ENCODE measurements at places on chromosomes 7 and 10.

GRCh38 chr10:3122486-3123205, 49.9 kb downstream of the PITRM1 start:
- DNase-seq = no peak

DNA sequence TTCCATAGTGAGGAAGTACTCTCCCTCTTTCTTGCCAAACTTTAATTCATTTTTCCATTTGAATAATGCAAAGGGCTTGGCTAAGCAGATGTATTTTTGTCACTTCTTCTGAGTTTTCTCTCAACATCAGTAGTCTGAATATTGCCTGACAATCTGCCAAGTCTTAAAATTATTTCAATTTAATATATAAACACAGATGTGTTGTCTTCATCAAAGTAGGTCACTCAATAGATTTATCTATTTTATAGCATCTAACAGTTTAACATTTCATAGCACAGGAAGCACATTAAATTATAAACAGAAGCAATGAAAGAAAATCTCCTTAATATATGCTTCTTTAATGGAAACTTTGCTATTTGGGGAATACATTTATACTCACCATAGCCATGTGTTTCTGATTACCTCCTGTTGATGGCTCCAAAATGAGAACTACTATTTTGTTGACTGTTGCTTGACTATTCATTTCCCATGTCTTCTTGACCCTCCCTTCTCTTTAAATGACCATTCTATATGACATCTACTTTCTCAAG, 4.5 kb downstream of the CPED1 start:
- no peak for DNase-seq

- no peak for DNase-seq
Observed at GRCh38 chr7:115471891-115472290, 550.0 kb downstream of the MDFIC start.

DNA sequence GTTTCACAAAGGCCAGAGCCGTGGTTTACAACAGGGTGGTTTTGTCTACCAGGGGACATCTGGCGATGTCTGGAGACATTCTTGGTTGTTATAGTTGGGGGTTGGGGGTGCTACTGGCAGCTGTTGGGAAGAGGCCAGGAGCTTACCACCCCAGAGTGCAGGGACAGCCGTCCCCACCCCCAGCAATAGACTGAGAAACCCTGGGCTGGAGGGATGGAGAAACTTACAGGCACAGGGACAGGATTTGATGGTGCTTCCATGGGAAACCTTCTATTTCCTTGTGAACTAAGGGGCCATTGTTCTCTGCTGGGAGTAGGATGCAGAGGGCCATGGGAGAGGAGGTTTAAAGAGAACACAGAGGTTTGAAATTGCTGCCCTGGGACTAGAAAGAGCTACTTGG, 10.9 kb downstream of the ADCK2 start:
- DNase-seq = no peak

- DNase-seq = no peak
Observed at GRCh38 chr7:46881507-46882127, 700.3 kb downstream of the TNS3 start.

DNA sequence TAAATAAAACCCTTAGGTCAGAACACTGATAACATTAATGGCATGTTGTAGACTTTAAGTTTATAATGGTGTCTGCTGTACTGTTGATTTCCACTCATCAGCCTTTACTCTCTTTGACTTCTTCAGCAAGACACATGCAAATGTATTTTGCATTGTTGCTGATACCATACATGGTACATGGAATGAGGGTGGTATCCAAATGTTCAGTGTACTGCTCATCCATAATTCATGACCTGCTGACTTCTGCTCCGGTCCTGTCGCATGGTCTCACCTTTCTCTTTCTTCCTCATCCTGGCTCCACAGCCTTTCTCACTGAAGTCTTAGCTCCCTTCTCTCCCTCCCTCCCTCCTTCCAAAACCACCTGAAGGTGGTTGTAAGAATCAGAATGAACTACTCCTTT, 4.7 kb upstream of the CUBN start:
- no peak for DNase-seq

DNA sequence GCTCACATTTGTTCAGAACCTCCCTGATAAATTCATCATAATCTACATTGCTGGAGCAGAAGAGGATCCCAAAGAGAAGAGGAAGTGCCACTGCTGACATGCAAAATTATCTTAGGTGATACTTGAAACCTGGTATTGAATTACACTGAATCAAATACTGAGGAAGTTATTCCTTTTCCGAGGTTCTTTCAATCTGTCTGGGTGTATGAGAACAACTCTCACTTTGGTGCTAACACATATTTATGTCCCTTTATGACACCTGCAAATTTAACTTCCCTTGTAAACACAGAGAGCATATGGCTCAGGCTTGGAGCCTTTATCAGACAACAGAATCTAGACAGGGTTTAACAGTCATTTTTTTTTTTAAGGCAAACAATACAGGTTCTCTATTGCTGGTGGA, 131.4 kb downstream of the SRPK2 start:
- DNase-seq = no peak

Data from left forelimb (tissue), 1 donor.